ENCODE measurements at places on chromosomes 1 and 21.
A peak's percentile ranks its signal among the peaks of the same experiment; 100 is the strongest.

- DNase-seq: no peak
These were observed 48.3 kb downstream of the CTTNBP2NL start for GRCh38 chr1:112444269-112444668.

- DNase-seq: no peak
These were observed 33.4 kb downstream of the OBSCN start for GRCh38 chr1:228241259-228241658.

DNA sequence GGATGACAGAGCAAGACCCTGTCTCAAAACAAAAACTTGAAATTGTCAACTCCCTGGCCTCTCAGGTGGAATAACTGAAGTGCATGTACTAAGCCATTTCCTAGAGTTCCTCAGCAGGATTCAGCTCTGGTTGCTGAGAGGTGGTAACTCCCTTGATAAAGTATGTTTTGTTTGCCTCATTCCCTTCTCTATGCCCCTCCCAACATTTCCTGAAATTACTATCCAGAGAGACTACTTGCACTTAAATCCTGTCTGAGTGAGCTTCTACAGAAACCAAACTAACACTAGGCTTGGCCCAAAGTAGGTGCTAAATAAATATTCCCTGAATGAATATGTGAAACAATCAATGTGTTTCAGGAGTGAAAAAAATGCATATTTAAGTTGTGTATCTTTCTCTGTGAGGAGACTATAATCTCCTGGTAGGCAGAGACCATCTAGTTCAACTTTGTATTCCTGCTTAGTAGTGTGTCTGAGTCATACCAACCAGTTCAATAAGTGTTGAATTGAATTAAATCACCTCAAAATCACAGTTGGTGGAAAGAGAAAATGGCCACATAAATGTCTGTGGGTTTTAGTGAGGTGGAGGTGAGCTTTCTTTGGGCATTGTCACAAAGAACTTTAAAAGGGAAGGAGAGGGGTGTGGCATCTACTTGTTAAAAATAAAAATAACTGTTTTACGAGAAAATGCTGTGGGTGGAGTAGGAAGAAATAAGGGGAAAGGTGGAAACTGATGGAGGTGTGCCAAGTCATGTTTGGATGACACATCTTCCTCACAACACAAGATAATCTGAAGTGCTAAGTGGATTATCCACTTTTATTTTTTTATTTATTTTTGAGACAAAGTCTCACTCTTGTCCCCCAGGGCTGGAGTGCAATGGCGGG, 12.6 kb downstream of the RIMKLA start:
- no peak for DNase-seq

- DNase-seq: no peak
These were observed 812 bp upstream of the ARF1 start for GRCh38 chr1:228081578-228082213.

DNA sequence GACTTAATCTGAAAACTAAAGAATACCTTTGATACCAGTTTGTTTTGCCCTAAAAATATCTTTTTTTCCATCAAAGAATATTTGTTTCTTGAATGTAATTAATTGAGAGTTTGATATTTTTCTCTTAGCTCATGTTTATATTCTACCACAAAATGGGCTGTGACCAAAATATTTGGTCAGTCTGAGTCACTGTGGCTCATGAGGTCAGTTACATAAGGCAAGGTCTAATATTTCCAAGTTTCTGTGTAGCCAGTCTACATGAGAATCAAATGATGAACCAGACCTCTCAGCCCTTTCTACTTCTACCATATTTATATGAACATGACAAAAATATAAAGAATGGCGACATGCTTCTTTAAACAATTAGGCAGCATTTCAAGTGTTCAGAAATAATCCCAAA, 83.0 kb upstream of the IVNS1ABP start:
- no peak for DNase-seq

DNA sequence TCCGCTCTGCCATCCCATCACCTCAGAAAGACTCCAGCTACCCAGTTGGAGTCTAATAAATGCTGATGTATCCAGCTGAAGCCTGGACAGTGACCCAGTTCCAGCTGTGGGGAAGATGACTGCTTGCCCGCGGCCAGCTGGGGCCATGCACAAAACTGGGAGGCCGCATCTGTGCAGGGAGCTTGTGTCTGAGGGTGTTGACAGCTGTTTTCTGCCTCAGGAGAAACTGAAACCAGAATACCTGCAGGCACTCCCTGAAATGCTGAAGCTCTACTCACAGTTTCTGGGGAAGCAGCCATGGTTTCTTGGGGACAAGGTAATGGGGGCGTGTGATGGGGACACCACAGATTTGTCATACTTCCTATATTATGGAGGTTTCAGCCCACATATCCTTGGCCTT, 3.2 kb downstream of the GSTM2 start:
- no peak for DNase-seq

GRCh38 chr1:82399093-82399492, 598.4 kb downstream of the ADGRL2 start:
- DNase-seq: no peak

- DNase-seq: no peak
These were observed 40.0 kb downstream of the MYOM3 start for GRCh38 chr1:24071941-24072340.

- no peak for DNase-seq
These were observed 142.4 kb downstream of the AK5 start for GRCh38 chr1:77424236-77424635.

GRCh38 chr1:1000357-1001056, 610 bp upstream of the HES4 start:
- peak; percentile 80 for DNase-seq

DNA sequence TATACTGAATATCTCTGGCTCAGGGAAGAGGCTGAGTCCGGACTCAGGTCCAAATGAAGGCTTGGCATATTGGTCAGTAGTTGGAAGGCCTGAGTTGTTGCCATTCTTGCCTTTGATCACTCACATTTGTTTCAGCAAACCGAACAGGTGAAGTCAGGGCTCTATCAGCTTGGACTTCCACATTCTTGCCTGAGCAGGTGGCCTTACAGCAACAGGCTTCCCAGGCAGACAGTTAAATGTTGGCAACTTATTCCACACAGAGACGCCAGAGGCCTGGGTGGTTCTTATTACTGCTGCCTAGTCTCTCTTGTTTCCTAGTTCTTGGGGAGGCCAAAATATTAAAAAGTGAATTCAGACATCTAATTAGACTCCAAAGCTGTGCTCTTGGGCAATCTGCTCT, 36.6 kb downstream of the XCL2 start:
- no peak for DNase-seq

DNA sequence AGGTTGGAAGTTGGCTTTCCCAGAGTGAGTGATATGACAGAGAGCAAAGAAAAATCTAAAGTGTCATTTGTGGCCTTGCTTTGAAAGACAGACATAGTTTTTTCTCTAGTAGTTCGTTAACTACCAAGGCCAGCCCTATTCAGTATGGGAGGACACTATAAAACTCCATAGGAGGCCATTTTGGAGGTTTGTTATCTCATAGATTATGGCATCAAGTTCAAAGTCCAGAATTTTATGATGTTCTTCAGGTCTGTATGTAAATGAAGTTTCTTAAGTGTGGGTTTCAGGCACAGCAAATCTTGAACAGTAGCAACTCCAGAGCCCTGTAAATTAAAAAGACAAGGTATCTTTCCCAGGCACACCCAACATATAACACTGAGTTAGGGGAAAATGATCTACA, 437.1 kb downstream of the PLPP3 start:
- DNase-seq: no peak

GRCh38 chr1:107750364-107750959, 214.5 kb downstream of the VAV3 start:
- DNase-seq: peak; percentile 21

GRCh38 chr1:201085902-201086735, 26.1 kb downstream of the CACNA1S start:
- no peak for DNase-seq

GRCh38 chr21:41762753-41763152, 4.1 kb downstream of the RIPK4 start:
- DNase-seq: no peak

- DNase-seq: no peak
These were observed 243.1 kb downstream of the PRDM2 start for GRCh38 chr1:13943055-13943454.

Data from mesothelial cell of epicardium (in vitro differentiated cells).